ENCODE measurements at places on chromosomes 7 and 10.

DNA sequence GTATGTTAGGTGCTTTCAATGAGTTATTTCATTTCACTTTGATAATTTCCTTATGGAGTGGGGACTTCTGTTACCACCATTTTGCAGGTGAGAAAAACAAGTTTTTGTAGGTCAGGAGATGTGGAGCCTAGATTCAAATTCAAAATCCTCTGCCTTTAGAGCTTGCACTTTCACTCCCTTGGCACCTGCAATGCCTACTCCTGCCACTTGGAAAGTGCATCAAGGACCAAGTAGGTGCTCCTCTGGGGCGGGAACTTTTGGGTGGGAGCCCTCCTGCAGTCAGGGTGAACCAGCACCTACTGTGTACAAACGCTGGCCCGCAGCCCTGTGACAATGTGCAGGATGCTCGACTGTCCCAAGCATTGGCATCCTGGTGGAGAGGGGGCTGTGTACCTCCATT lies 199.0 kb downstream of the EMX2 start:
- DNase-seq, result no peak

DNA sequence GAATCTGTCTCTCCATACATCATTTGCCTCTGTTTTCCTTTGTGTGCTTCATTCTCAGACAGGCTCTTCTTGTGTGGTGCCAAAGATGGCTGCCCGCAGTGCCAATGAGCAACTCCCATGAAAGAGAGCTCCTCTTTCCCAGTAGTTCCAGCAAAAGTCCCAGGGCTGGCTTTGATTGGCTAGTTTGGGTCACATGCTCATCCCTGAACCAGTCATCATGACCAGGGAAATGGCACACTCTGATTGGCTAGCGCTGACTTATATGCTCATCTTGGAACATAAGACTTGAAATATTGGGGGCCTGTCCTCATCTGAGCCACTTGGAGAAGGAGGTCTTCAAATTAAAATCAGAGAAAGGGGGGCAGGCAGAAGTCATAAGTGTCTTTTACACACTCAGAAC lies 112.7 kb downstream of the CDH23 start:
- DNase-seq, result no peak

- DNase-seq, result no peak
These were observed 257.2 kb upstream of the CACNA2D1 start for GRCh38 chr7:82700741-82701140.

DNA sequence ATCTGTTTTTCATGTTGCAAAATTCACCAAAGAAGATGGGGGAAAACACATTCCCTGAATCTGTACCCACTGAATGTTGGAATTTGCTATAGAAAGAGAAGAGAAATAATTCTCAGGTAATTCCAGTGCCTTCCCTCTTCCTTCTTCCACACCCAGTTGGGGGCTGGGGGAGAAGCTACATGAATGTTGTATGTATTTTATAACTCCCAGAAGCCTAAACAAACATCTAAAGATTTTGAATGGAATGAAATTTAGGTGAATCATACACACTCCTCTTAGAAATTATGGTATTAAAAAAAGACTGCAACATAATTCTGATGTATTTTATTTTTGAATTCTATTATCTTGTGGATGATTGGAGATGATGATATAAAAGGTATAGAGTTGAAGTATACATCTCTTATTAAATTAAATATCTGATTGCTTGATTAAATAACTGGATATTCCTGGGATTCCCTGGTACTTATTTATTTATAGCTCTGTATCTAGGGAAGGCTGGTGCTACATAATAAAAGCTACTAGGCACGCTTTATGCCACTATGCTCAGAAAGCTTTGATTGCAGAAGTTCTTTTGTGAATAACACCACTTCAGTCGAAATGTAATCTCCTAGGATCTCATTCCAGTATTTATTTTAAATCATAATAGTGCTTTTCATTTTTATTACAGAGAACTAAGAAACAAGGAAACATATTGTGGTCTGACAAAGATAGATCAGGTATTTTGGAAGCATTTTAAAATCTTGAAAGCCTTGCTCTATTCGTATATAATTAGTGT lies 98.5 kb downstream of the MCU start:
- no peak for DNase-seq

- no peak for DNase-seq
These were observed 68.8 kb upstream of the KIF5B start for GRCh38 chr10:32125023-32125422.

DNA sequence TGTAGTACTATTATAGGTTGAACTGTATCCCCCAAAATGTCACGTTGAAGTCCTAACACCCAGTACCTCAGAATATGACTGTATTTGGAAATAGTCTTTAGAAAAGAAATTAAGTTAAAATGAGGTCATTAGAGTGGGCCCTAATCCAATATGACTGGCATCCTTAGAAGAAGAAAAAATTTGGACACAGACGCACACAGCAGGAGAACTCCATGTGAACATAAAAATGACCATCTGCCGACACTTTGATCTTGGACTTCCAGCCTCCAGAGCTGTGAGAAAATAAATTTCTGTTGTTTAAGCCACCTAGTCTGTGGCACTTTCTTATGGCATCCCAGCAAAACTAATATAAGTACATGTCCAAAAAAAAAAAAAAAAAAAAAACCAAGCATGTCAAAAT lies 225.8 kb downstream of the PARD3 start:
- DNase-seq, result no peak

Data from stimulated activated CD4-positive, alpha-beta T cell treated with anti-CD3 and anti-CD28 coated beads, Interleukin-1b, Interleukin-23, amount 100 ng/mL, for 1 hour (primary cell).